HFFc6 (cell line): ENCODE measurements at places on chromosomes 4 and X.

- DNase-seq: no peak
Observed at GRCh38 chr4:41287852-41288251, 31.1 kb downstream of the UCHL1 start.

GRCh38 chr4:34105311-34105710, 2139.0 kb downstream of the ARAP2 start:
- no peak for DNase-seq

DNA sequence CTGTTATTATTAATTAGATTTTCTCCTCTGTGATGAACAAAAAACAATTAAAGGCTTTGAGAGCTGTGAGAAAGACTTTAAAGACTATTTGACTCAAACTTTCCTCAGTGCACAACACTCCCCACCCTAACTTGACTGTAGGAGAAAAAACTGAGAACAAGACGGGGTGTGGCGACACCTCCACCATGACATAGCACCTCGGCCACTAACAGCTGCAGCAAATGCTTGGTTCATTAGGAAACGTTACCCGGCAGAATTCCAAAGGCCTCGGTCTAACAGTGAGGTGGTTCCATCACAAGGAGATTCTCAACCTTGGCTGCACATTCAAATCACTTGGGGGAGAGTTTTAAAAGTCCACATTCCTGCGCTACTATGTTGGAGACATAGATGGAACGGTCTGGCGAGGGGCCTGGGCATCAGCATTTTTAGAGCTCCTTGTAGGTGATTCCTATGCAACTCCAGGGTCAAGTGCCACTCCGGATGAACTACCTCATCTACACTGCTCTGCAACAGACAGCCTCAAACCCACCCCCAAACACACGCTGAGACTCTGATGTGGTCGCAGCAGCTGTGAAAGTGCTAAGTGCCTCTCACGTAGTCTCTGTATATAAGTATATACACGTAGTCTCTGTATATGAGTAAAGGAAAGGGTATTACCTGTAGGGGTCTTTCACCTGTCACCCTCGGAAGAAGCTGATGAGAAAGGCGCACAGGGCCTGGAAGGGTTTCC, 1.0 kb downstream of the FGFBP2 start:
- no peak for DNase-seq

- no peak for DNase-seq
Observed at GRCh38 chrX:38106991-38107655, 100.8 kb downstream of the SYTL5 start.

DNA sequence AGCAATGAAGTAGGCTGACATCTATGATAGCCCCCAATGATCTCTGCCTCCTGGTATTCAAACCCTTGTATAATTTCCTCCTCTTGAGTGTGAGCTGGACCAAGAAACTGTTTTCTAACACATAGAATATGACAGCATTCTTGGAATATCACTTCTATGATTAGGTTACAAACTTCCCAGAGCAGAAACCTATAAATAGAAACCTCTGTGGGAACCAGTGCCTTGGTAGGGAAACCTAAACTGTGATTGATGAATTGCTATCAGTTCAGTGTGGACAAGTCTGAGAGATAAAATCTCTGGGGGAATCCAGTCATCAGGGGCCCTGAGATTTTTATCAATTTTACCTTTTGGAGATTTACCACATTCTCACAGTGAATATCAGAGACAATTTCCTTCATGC, 756.5 kb upstream of the AGA start:
- no peak for DNase-seq

- no peak for DNase-seq
Observed at GRCh38 chr4:146485968-146486367, 35.8 kb downstream of the SLC10A7 start.

DNA sequence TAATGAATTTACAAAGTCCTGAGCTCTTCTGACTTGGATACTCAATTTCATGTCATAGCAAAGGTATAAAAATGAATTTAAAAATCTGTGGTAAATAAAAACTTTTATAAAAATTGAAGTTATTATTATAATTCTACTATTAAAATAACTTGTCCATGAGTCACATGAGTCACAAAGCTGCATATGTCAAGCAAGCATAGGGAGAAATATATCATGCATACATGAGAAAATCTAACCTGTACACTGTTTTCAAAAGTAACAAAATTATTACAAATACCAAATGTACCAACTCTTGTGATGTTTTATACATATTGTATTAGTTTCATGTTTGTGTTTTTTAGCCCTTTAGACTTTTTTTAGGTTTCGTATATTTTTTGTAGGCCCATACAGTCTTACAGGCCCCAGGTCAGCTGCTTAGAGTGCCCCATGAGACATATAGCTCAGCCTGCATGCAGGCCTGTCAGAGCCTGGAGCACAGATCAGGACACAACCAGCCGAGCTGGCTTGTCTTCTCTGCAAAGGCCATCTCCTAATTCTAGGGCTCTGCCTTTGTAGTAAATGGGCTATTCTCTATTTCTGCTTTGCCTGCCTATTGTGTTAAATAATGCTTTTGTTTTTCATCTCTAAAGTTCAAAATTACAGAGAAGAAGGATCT, 818.7 kb upstream of the TENM3 start:
- no peak for DNase-seq

DNA sequence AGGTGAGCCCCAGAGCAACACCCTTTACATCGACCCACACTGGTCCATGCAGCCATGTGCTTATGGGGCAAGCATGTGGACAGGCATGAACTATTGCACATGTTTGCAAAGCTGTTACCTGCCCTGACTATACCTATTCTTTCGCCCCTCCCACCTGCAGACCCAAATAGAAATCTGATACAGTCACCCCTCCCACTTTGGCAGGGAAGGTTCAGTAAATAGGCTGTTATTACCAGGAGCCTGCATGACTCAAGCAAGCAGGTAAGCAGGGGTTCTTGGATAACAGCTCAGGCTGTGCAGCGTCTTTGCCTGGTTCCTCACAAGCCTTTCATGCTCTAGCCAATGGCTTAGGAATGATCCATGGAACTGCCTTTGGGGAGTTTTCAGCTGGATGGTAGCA, 122.7 kb upstream of the DIPK2B start:
- DNase-seq: no peak

DNA sequence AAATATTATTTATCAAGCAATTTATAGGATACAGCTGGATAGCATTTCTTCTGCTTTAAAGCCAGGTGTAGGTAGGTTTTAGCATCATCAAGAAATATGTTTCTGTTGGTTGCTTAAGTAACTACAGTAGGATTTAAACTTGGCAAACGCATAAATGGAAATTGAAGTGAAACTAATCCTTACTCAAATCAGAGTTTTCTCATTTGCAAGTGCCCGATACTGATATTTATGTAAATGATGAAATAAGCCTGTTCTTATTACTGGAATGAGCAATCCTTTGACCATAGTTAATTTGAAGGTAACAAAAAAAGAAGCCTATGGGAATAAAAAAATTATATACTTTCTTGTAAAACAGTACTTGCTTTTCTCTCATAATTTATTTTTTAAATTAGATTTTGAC, 23.2 kb upstream of the PIGA start:
- no peak for DNase-seq

GRCh38 chrX:79601341-79602131, 234.4 kb upstream of the ITM2A start:
- DNase-seq: no peak
